ENCODE measurements at places on chromosomes 6 and 20. TPM values are rescaled to one million over a fixed set of nuclear protein-coding genes. Genes with fewer than 3 reads are reported as not detected.

Gene PAX1
- not detected for total RNA-seq

Gene POM121L2
- not detected for total RNA-seq

Gene ERVFRD-1
- not detected for total RNA-seq

Gene OR2H2
- total RNA-seq = not detected

Gene LGSN
- total RNA-seq = not detected

Gene SYTL3
- 1.7 TPM for total RNA-seq

Gene ZNF133
- total RNA-seq = 7.1 TPM

Gene PDYN
- not detected for total RNA-seq

Gene OTOR
- not detected for total RNA-seq

Gene MOXD1
- total RNA-seq = 31.4 TPM

All from esophagus mucosa (tissue), 1 donor.